ENCODE measurements at places on chromosomes 2 and 18.

- DNase-seq = no peak
These were observed 508.9 kb upstream of the MYT1L start for GRCh38 chr2:2839782-2840531.

DNA sequence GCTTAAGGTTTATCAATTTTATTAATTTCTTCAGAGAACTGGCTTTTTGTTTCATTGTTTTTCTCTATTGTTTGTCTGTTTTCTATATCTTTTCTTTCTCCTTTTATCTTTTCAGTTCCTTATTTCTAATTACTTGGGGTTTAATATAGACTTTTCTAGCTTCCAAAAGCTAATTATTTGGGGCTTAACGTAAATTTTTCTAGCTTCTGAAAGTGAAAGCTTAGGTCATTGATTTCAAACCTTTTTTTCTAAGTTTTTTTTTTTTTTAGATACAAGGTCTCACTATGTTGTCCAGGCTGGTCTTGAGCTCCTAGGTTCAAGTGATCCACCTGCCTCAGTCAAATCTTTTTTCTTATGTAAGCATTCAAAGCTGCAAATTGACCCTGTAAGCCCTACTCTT, 266.6 kb downstream of the CAMKMT start:
- no peak for DNase-seq

- DNase-seq = peak; percentile 79
These were observed at the start of gene SYT4 for GRCh38 chr18:43277164-43277600. Gene SYT4, minus strand, starts transcription at chr18:43277490. Its CDS starts 209 bp downstream, at chr18:43277281.

GRCh38 chr2:218285604-218286003, 6.7 kb downstream of the TMBIM1 start:
- DNase-seq = peak; percentile 78

- no peak for DNase-seq
These were observed 21.8 kb downstream of the CWC22 start for GRCh38 chr2:179985163-179985820.

GRCh38 chr2:64119369-64119768, 24.9 kb downstream of the PELI1 start:
- DNase-seq = no peak

DNA sequence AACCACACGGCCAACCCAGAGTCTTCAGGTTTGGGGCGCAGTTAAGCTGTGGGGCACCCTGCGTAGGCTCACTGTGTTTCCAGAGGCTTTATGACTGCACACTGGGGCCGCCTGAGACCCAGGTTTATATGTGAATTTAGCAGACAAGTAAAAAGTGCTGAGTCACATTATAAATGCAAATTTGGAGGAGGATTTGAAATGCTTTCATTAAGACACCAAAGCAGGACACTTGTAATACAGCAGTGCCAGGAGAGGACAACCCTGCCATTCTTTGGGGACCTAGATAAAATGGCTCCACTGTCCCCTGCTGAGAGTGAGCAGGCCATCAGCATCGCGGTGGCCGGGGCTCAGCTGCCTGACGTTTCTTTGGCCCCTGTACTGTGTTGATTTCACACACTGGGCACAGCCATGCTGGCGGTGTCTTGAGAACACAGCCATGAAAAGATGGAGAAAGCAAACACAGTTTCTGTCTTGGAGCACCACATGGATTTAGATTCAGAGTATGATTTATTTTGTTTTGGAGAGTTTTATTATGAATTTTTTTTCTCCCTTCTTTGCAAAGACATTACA, 10.2 kb downstream of the ACKR3 start:
- DNase-seq = no peak

GRCh38 chr2:106165029-106165428, 29.1 kb downstream of the UXS1 start:
- DNase-seq = no peak

- no peak for DNase-seq
These were observed 1.4 kb downstream of the ACTR1B start for GRCh38 chr2:97662386-97662894.

DNA sequence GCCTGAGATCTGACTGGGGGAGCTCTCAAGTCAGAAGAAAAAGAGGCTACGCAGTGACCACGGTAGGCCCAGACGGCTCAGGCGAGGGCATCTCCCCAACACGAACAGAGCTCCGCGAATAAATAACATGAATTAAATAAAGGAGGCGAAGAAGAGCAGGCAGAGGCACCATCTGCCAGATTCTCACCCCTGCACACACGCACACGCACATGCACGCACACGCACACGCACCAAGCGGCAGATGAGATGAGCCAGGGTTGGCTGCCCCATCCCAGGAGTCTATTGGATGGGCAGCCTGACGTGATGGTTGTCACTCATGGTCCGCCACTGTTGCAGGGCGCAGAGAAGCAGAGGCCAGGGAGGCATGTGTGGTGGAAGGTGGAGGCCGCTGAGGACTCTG, 50.4 kb upstream of the ASXL2 start:
- no peak for DNase-seq

- no peak for DNase-seq
These were observed 287.2 kb downstream of the CYP26B1 start for GRCh38 chr2:71860381-71860926.

DNA sequence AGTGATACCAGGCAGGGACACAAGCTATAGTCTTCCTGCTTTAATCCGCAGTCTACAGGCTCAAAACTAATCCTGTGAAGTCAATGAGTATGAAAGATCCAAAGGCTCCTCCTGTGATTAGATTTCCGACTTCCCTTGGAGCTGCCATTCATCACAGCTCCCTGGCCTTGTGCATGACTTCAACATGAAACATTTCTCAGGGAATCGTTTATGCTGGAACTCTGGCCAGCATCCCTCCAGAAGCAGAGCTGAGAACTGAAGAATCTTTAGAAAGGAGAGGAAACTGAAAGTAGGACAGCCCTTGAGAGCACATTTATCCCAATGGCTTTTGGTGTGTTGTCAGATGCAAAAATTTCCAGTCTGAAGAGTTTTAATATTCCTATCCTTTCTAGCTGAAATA, 84.3 kb upstream of the SESTD1 start:
- DNase-seq = no peak

DNA sequence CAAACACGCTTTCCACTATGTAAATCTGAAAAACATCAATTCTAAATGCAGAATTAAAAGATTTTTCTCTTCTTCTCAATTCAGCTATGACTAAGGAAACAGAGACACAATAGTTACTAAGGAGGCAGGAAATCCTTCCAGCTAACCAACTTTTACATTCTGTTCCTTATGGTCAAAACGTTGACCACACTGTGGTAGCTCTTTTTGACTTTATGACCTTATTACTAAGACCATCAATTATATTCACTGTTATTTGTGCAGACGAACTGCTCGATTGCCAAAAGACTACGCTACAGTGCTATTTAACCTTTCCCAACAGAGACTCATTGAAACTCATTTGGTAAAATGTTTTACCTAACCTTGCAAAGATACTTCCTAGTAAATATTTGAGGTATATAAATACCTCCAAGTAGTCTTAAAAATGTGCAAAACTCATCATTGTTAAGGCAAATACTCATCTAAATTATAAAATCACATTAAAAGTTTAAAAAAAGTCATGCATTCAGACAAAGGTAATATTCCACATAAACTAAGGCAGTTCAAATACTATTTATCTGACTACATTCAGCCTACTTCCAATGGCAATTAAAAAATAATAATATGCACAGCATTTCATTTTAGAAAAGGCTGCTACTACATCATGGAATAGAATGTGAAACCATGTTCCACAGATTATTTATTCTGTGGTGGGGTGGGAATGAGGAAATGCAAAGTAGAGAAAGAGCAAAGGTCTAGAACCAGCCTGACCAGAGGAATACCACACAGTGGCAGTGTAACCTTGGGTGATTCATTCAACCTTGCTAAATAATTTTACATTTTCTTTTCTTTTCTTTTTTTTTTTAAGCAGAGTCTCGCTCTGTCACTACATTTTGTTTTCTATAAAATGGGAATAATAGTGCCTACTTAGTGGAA, 139.9 kb downstream of the THADA start:
- no peak for DNase-seq

GRCh38 chr2:79630972-79631557, 118.2 kb downstream of the CTNNA2 start:
- DNase-seq = no peak

DNA sequence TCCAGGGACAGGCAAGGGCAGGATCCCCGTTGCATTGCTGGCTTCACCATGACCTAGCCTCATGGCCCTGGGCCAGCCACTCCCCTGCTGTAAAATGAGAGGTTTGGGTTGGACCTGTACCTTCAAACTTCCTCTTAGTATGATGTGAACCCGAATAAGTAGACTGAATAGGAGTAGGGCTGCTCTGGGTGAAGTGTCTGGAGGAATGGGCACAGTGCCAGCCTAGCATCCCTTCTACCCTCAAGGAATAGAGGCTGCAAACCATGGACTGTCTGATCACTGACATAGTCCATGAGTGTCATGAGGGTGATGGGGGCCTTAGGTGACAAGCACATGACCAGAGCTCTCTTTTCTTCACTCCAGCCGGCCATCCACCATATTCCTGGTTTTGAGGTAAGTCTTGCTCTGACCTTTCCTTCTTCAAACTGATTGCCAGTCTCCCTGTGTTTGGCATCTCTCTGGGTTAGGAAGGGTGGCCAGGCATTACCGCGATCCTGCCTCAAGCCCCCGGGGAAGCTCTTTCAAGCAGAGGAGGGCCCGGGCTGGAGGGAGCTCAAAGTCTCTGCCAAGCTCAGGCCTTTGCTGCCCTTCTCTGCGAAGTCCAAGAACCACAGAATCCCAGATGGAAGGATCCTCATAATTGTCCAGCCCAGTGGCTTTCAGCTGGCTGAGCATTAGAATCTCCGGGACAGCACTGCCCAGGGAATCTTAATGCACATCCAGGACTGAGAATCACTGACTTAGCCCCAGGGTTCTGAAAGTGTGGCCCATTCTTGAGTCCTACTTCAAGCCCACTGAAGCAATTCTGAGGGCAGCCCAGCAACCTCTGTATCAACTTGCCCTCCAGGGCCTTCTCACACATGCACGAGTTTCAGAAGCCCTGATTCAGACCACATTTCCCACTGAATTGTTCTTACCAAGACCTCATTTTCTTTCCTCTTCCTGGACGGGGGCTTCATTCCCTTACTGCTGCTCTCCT, 148.1 kb downstream of the DYSF start:
- no peak for DNase-seq

GRCh38 chr18:50656841-50657470, 97.1 kb downstream of the MAPK4 start:
- DNase-seq = peak; percentile 33

- no peak for DNase-seq
These were observed 207.6 kb upstream of the VWC2L start for GRCh38 chr2:214203214-214203613.

- no peak for DNase-seq
These were observed 10.7 kb upstream of the DYNC2LI1 start for GRCh38 chr2:43763091-43763490.

GRCh38 chr2:197368412-197368811, 57.8 kb upstream of the ANKRD44 start:
- no peak for DNase-seq

GRCh38 chr2:110955556-110955955, 165.2 kb upstream of the BCL2L11 start:
- no peak for DNase-seq

DNA sequence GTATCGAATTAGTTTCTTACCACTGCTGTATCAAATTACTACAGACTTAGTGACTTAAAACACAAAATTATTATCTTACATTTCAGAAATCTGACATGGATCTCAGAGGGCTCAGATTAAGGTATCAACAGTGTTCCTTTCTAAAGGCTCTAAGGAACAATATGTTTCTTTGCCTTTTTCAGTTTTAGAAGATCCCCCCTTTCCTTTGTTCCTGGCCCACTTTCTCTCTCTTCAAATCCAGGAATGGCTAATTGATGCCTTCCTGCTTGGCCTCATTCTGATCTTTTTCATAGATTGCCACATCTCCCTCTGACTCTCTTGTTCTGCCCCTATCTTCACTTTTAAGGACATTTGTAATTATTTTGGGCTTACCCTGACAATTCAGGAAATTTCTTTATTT, 65.7 kb downstream of the LRP1B start:
- no peak for DNase-seq

GRCh38 chr2:37837628-37838328, 87.3 kb upstream of the RMDN2 start:
- DNase-seq = peak; percentile 63
